ENCODE measurements at places on chromosomes 11 and 22. TPM values are rescaled to one million over a fixed set of nuclear protein-coding genes. Genes with fewer than 3 reads are reported as not detected.

NRIP3 gene
- 2.7 TPM for total RNA-seq

TNNT3 gene
- total RNA-seq, result not detected

COX8A gene
- 289 TPM for total RNA-seq

RAB38 gene
- total RNA-seq, result 0.76 TPM

DNA sequence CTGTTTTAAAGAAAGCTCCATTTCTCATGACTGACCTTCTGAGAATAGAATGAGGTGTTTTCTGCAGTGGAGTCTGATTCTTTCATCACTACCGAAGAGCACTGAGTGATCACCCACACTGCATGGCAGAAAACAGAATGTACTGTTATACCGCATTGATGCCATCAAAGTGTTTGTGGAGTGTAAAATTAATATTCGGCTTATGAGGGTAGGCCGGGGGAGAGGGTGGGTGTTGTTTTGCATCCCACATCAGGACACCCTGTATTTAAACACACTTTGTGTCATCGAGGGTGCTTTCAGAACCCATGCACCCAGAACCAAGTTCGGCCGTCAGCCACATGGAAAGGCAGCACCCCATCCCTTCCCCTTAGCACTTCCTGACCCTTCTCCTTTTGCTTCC is 41.3 kb upstream of the ETS1 start:
- no peak for DNase-seq
- H3K4me1 ChIP-seq, result no peaks in the 10 kb centered on the region
- H3K36me3 ChIP-seq, result no peaks in the 10 kb centered on the region
- no peak overlapping the region for H3K4me3 ChIP-seq
- peaks cover 4% of the 10 kb centered on the region for H3K27me3 ChIP-seq

DNA sequence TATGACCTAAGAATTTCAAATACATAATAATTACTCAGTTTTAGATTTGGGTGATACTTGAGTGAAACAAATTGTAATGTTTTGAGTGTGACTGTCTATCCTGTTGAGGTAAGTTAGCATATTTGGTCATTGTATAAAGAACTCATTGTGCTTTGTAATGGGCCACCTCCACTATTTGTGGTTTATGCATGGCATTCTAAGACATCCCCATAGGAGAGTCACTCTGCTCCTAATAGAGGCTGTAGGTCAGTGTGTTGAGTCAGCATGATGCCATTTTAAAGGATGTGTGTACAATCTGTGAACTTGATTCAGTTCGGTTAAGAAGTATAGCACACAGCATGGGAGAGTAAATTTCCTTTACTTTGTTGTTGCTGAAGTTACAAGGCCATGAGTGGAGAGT is 1112.4 kb downstream of the JRKL start:
- DNase-seq, result no peak
- H3K4me1 ChIP-seq, result no peaks in the 10 kb centered on the region
- no peak overlapping the region for H3K27ac ChIP-seq
- no peak overlapping the region for H3K4me3 ChIP-seq
- H3K36me3 ChIP-seq, result peaks cover 7% of the 10 kb centered on the region

DNA sequence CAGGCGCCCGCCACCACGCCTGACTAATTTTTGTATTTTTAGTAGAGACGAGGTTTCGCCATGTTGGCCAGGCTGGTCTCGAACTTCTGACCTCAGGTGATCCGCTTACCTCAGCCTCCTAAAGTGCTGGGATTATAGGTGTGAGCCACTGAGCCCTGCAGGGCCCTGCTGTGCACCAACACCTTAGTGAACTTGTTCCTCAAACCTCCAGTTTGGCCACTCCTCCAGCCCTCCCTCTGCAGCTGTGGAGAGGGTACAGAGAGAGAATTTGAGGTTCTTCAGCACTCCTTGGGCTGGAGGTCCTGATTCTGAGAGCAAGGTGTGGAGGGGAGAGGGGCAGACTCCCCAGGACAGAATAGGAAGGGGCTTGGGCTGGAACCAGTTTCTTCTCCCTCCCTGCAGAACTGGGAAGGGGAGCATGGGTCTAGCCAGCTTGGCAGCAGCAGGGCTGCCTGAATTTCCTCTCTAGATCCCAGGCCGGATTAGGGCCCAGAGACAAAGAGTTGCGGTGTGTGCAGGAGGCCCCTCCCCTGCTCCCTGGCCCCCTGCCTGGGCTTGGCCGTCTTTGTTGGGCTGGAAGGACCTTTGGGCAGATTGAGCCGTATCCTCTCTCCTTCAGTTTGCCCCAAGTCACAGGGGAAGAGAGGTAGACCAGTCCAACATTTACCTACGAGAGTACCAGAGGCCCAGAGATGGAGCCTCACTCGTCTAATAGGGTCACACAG is 2.3 kb upstream of the PEX16 start:
- peak overlapping the region; percentile 17 for H3K27ac ChIP-seq
- no peak overlapping the region for H3K4me3 ChIP-seq
- DNase-seq, result no peak
- peaks cover 6% of the 10 kb centered on the region for H3K4me1 ChIP-seq

GRCh38 chr11:6249770-6250555 is 9.7 kb upstream of the CCKBR start:
- no peak overlapping the region for H3K4me3 ChIP-seq
- no peaks in the 10 kb centered on the region for H3K36me3 ChIP-seq
- no peak for DNase-seq
- H3K27me3 ChIP-seq, result peaks cover 2% of the 10 kb centered on the region
- no peak overlapping the region for H3K27ac ChIP-seq

DNA sequence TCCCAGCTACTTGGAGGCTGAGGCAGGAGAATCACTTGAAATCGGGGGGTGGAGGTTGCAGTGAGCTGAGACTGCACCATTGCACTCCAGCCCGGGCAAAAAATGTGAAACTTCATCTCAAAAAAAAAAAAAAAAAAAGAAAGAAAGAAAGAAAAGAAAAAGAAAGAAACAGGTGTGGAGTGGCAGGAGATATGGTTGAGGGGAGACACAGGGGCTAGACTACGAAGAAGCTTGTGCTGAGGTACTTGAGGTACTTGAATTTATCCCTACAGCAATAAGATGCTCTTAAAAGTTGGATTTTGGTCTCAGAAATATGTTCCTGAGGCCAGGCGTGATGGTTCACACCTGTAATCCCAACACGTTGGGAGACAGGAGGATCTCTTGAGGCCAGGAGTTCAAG is 2.2 kb upstream of the MAJIN start:
- no peaks in the 10 kb centered on the region for H3K36me3 ChIP-seq
- no peak overlapping the region for H3K4me3 ChIP-seq
- H3K27me3 ChIP-seq, result peaks cover 8% of the 10 kb centered on the region

- no peaks in the 10 kb centered on the region for H3K27me3 ChIP-seq
- peaks cover 2% of the 10 kb centered on the region for H3K4me1 ChIP-seq
- no peak for DNase-seq
- H3K36me3 ChIP-seq, result peaks cover 8% of the 10 kb centered on the region
- no peak overlapping the region for H3K4me3 ChIP-seq
Measured at GRCh38 chr11:130979386-130979972, 63.2 kb upstream of the SNX19 start.

DNA sequence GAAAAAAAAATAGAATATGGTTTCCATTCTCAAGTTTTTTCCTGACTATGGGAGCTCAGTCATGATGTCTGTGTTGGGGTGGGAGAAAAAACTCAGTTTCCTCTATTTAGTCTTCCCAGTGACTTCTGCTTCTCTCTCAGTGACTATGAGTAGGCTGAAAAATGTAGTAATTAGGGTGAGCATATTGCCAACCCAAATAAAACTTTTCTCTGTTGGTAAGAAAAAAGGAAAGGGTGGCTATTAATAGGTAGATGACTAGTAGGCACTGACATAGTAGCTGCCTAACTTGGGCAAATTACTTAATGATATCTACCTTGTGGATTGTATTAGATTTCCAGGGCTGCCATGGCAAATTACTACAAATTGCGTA is 34.2 kb upstream of the BIRC3 start:
- no peaks in the 10 kb centered on the region for H3K4me1 ChIP-seq
- no peak for DNase-seq
- H3K27ac ChIP-seq, result no peak overlapping the region
- no peaks in the 10 kb centered on the region for H3K27me3 ChIP-seq
- no peaks in the 10 kb centered on the region for H3K36me3 ChIP-seq
